ENCODE measurements at places on chromosomes 11 and 22.

GRCh38 chr11:88102598-88102934 lies 72.7 kb downstream of the RAB38 start:
- no peak for DNase-seq

- DNase-seq = no peak
Observed at GRCh38 chr22:46349681-46350080, 14.2 kb downstream of the TRMU start.

GRCh38 chr11:66472054-66472453 lies 5.3 kb downstream of the PELI3 start:
- no peak for DNase-seq

GRCh38 chr11:13012056-13012661 lies 3.0 kb downstream of the RASSF10 start:
- DNase-seq = no peak

DNA sequence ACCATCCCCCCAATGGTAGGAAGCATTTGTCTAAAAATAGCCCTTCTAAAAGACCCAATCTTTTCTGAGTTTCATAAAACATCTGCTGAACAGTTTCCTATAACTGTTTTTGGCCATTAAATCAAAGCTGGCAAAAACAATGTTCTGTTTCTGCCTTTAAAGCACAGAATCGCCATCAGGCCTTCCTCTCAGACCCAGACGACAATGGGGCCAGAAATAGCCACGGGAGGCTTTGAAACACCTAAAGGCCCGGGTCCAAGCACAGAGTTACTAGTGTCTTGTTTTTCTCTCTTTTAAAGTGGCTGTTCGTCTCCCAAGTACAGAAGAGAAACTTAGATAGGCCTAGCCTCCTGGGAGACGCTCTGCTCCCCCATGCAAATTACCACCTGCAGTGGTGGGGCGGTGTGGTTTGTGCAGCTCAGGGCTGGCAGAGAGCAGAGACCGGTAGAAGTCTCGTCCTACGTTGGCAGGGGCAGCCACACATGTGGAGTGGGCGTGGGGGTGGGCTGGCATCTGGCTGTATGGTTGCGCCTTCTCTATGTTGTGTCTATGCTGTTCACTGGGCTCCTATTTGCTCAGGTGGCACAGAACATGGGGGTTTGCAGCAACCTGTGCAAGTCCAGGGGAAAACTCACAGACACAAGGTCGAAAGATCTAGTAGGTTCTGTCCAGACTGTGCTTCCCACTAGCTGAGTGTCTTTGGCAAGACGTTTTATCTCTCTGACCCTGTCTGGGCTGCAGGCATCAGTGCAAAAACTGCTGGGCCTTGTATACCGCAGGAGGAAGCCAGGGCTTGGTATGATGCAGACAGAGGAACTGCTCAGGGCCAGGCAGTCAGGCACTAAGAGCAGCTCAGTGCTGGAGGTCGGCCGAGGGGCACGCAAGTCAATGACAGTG lies 23.6 kb upstream of the ETS1 start:
- DNase-seq = no peak

DNA sequence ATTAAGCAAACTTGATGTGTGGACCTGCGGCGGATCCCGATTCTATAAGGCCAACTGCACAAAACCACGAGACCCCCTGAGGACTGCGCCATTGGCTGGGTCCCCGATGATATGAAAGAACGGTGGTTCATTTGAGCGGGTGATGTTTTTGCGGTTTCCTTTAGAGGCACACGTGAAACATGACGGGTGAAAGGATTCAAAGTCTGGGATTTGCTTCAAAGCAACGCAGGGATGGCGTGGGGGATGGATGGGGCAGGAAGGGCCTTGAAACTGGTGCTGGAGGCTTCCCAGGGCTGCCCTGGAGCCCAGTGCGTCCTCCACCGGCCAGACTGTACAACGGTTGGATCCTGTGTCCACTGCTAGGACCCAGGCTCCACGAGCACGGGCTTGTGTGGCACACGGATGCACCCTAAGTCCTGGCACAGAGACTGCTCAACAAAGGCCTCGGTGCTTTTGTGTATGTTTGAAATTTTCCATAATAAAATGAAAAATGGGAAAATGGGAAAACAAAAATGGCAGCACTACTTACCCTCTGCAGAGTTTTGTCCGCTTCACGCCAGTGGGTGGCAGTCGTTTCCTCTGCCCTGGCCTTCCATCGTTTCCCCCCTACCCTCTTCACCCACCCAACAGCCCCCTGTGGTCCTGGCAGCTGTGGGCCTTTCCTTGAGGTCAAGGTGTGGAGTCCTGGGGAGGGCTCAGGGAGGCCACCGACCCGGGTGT lies 3.6 kb downstream of the ASCL2 start:
- no peak for DNase-seq

GRCh38 chr22:45192701-45193187 lies 29.0 kb downstream of the NUP50 start:
- DNase-seq = no peak

DNA sequence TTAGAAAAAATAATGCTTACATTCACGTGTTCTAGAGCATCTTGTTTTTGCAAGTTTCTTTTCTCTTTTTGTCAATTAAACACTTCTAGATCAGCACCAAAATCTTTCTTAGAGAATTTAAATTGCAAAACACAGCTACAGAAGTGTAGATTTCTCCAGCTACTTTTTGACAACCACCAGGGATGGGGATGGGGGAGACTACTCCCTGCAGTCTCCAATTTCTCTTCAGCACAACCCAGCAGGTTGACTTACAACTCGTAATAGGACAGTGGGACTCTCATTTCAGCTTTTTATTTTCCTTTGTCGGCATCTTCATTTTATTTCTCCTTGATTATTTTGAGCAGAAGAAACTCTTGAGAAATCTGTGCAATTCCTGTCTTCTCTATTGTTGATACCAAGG lies 441.2 kb downstream of the LRRC4C start:
- DNase-seq = no peak

- DNase-seq = no peak
Observed at GRCh38 chr11:122879785-122880184, 2.8 kb upstream of the JHY start.

GRCh38 chr11:113613619-113614018 lies 92.5 kb downstream of the TMPRSS5 start:
- no peak for DNase-seq

GRCh38 chr11:112617977-112618826 lies 343.0 kb upstream of the NCAM1 start:
- DNase-seq = no peak

- no peak for DNase-seq
Observed at GRCh38 chr11:12784987-12785386, 110.8 kb downstream of the TEAD1 start.

Measured in stimulated activated CD4-positive, alpha-beta T cell treated with anti-CD3 and anti-CD28 coated beads, Interleukin-1b, Interleukin-23, amount 100 ng/mL, for 1 hour (primary cell).